ENCODE measurements at places on chromosomes 6 and 20.

- DNase-seq = no peak
These were observed 122.1 kb downstream of the OGFRL1 start for GRCh38 chr6:71410681-71411080.

- no peak for DNase-seq
These were observed 38.7 kb downstream of the LAMA4 start for GRCh38 chr6:112215488-112216284.

DNA sequence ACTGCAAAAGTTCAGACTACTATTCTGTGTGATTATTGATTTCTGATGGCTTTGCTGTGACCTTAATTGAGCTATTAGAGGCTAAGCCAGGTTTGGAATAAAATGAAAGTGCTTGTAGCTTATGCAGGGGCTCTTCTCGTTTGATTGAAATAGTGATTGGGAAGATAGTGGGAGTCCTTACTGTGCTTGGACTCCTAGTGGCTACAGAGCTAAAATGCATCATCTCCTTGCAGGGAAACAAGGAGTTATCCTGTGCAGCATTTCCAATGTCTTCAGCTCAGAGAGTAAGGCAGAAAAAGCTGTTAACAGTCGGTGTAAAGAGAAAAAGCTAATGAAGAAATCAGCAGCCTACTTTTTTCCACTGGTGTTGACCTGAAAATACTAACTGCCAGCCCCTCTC is 173.5 kb downstream of the SLC35F1 start:
- DNase-seq = peak; percentile 4

DNA sequence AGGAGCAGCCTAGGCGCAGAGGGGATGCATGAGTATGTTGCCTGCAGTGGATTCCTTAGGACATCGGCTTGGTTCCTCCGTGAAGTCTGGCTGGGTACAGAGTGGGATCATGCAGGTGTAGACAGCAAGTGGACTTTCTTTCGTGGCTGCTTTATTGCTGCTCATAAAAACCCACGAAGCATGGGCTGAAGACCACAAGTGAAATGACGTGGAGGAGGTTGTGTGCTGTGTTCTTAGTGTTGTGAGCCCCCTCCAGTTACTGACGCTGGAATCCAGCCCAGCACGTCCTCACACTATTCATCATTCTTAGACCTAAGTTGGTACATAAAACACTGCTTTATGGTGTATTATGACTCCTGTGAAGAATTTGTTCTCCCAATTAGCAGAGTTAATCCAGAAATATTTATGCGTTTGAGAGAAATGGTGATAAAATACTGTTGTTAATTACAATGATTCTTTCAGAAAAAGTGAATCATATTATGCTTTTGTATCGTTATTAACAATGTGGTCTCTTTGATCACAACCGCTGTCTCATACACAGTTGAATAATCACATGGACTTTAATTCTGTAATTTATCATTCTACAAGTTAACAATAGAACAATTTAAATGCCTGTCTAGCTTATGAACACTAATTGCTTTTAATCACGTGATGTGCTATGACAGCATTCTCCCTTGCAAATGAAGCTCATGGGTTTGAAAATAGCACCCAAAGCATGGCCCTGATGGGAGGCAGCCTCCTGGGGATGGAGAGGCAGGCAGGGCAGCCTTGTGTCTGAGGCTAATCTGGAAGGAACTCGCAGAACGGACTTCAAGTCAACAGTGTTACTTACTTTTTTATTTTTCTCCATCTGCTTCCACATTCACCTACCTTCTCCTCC is 233.9 kb upstream of the SYNDIG1 start:
- no peak for DNase-seq

DNA sequence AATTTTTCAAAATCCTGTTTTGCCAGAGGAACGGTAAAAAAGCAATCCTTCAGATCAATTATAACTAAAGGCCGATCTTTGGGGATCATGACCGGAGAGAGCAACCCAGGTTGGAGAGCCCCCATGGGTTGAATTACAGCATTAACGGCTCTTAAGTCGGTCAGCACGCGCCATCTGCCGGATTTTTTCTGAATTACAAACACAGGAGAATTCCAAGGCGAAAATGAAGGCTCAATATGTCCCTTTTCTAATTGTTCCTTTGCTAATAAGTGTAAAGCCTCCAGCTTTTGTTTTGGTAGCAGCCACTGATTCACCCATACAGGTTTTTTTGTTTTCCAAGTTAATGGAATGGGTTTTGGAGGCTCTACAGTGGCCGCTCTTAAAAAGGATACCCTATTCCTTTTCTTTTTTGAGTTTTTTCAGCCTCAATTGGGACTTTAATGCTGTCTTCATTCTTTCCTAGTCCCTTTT is 16.9 kb upstream of the PTCRA start:
- peak; percentile 64 for DNase-seq

GRCh38 chr20:16601047-16601446 is 27.8 kb upstream of the KIF16B start:
- no peak for DNase-seq

- no peak for DNase-seq
These were observed 12.3 kb downstream of the NHLRC1 start for GRCh38 chr6:18110162-18110561.

- DNase-seq = no peak
These were observed 77.5 kb downstream of the CDH22 start for GRCh38 chr20:46230801-46231282.

DNA sequence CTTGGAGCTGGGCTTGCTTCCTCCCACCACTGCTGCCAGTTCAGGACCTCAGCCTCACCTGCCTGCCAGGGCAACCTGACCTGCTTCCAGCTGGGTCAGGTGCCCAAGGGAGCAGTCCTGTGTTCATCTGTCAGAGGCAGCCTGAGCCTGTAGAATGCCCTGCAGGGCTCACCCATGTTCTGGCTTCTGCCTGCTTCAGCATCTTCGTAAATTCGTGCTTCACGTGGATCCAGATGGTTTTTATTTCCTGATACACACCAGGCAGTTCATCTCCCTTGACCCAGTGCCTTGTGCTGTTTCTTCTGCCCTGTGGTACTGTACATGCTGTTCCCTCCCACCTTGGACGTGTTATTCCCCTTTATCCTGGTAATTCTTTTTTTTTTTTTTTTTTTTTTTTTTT is 50.2 kb downstream of the ARID1B start:
- no peak for DNase-seq

GRCh38 chr20:34954904-34955230 is 739 bp downstream of the GSS start:
- peak; percentile 13 for DNase-seq

DNA sequence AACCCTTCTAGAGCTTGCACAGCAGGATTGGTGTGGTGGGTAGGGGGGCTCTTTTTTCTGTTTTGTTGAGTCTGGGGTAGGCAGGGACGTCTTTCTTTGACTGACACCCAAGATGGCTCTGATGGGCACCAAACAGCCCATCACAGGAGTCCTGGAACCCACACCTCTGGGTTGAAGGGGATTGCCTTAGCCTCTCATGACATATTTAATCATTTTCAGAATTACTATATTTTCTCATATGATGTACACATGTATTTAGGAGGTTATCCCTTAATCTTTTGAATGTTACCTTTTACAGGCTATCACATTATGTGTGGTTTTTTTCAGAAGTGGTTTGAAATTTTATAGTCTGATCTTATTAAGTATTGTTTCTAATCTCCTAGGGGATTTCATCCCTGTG is 64.6 kb downstream of the RPP40 start:
- no peak for DNase-seq

DNA sequence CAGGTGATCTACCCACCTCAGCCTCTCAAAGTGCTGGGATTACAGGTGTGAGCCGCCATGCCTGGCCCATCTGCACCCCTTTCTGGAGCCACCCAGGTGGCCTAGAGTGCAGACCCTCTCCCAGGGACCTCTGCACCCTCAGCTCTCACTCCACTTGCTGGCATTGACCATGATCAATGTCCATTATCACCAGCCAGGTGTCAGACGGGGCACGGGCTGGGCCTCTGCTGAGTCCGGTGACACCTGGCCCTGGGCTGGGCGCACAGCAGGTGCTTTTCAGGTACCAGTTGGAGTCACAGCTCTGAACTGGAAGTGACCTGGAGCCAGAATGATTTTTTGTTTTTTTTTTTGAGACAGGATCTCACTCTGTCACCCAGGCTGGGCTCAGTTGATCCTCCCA is 91.8 kb upstream of the PMEPA1 start:
- no peak for DNase-seq

DNA sequence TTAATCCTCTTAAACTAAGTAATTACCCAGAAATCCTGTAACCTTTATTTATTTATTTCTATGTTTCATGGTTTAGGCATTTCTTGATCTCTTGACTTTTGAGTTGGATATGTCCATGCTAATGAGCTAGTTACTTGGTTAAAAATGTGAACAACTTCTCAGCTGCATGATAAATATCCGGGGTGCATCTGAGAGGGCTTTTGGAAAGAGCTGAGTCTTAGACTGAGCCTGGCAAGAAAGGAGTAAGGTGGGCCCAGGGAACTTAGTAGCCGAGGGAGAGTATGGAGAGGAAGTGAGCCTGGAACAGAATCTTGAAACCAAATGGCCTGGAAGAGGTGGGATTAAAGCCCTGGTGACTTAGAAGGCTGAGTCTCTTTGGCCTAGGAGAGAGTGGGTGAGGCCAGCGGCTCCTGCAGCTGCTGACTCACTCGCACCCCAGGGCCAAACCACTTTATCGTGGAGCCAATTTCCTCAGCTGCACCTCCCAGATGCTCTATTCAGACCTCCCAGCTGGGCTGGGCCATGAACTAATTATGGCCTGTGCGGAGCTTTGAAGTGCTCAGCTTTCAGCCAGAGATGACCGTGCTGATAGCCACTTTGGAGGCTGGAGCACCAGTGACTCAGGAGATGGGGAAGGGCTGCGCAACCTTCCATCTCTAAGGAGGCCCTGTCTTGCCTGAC is 19.1 kb downstream of the TGM3 start:
- peak; percentile 65 for DNase-seq

- DNase-seq = no peak
These were observed 49.5 kb upstream of the FBXO30 start for GRCh38 chr6:145863988-145864616.

DNA sequence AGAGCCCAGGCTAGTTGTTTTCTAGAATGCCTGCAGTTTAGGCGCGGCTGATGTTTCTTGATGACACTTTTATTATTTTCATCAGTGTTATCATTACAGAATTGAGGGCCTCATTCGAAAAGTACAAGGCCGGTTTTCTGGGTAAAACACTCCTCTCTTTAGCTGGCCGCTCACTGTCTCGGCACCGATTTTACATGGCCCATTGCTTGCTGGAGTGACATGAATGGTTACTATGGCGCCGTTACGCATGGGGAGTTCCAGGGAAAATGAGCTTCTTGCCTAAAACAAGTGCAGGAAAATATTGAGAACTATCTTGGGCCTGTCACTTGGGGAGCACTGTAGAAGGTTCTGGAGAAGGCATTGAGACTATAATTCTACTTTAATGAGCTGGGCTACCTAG is 317.8 kb downstream of the CDH4 start:
- no peak for DNase-seq

- DNase-seq = no peak
These were observed 669.6 kb upstream of the NRSN1 start for GRCh38 chr6:23456396-23456795.

GRCh38 chr6:90940812-90941481 is 354.1 kb upstream of the MAP3K7 start:
- peak; percentile 43 for DNase-seq

DNA sequence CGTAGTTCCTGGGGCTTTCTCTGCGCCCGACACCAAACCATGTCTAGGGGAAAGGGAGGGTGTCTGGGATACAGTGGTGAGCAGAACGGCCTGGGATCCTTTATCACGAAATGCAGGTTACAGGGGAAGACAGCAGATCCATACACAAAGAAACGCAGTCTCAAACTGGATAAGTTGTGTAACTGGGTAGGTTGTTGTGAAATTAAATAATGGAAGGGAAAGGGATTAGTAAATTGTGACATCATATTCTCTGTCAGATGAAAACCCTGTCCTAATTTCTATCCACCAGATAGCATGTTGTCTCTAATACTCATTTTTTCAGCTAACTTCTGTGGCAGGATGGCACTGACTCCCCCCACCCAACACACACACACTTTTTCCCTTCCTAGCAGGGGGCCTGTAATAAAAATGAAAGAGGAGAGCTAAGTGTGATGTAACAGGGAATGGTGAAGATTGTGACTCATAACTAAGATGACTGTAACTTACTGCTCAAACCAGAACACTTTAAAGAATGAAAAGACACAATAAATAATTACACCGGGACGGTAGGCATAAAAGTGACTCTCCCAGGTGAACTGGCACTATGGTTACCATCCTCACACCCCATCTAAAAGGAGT is 769 bp upstream of the TRPC4AP start:
- DNase-seq = no peak

- no peak for DNase-seq
These were observed 97.5 kb downstream of the SOBP start for GRCh38 chr6:107587451-107587850.

- DNase-seq = no peak
These were observed 25.5 kb upstream of the SSTR4 start for GRCh38 chr20:23009636-23010035.

DNA sequence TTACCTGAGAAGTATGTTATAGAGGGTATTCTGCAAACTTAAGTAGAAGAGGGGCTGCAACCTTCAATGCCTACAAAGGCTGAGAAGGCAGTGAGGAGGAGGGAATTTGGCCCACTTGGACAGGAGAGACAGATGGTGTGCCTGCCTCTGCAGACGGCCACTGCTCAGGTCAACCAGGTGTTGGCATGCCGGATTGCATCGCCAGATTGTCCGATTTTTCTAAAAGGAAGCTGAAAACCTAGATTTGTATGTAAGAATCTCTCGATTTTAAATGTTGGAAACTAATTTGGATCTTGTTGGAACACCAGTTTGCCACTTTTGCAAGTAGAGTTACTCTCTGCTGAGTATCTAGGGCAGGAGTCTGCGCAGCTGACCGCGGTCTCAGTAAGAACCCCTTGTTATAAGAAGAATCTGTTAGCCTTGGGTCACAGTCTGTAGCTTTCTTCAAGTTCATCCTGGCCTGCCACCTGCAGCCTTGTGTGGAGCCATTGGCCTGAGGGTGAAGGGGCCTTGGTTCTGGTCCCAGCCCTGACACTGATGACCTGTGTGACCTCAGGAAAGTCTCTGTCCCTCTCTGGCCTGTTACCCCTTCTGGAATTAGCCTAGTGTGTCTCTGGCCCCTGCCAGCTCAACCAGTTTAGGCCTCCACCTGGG is 54.4 kb downstream of the TGM2 start:
- DNase-seq = no peak

DNA sequence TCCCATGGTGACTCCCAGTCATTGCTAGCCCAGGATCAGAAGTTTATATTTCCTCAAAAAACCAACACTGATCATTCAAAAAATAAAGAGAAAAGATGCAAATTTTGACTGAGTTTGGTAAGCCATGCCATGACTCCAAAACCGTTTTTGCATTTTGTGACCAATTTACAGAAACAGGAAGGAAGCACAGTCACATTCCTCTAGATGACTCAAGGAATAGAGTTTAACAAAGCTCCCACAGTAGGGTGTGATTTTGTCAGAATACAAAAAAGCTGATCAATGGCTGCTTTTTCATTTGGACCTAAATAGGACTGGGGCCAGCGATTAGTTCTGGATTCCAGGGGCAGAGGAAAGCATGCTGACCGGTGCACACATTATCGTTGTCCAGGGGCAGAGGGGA is 179.4 kb upstream of the AFDN start:
- no peak for DNase-seq

- peak; percentile 39 for DNase-seq
These were observed 86.2 kb downstream of the PLEKHG1 start for GRCh38 chr6:150685860-150686259.

- no peak for DNase-seq
These were observed 118.9 kb upstream of the EXOC2 start for GRCh38 chr6:811831-812230.

- no peak for DNase-seq
These were observed 1.3 kb upstream of the EMILIN3 start for GRCh38 chr20:41367956-41368355.
